CD8-positive, alpha-beta memory T cell (primary cell): ENCODE measurements at places on chromosomes 3 and 15.

- no peak for DNase-seq
Measured at GRCh38 chr3:37183375-37183831, 9.0 kb upstream of the LRRFIP2 start.

- DNase-seq: no peak
Measured at GRCh38 chr3:149258298-149258697, 36.7 kb upstream of the CP start.

DNA sequence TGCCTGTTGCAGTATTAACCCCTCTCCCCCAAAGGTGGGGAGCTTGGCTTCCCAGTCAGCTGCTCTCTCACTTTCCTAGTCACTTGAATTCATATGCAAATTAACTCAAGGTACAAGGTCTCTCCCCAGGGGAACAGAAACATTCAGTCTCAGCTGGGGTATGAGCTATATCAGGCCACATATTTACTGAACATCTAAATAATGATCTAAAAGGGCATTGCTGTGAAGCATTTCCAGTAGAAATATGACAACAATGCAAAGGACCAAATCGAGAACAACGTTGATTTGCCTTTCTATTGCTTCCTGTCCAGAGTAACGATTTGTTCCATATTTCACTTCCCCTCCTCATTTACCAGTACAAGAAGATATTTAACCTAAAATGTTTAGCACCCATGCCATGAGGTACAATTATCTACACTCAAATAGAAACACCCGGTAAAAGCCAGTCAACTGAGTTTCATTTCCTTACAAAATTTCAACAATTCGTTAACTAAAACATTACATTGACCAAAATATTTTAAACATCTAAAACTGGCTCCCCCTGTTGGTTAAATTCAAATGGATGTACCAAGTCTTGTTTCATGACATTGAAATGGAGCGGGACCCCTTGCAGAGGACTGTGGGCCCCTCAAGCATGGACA, 36.5 kb upstream of the KLHL6 start:
- DNase-seq: no peak

DNA sequence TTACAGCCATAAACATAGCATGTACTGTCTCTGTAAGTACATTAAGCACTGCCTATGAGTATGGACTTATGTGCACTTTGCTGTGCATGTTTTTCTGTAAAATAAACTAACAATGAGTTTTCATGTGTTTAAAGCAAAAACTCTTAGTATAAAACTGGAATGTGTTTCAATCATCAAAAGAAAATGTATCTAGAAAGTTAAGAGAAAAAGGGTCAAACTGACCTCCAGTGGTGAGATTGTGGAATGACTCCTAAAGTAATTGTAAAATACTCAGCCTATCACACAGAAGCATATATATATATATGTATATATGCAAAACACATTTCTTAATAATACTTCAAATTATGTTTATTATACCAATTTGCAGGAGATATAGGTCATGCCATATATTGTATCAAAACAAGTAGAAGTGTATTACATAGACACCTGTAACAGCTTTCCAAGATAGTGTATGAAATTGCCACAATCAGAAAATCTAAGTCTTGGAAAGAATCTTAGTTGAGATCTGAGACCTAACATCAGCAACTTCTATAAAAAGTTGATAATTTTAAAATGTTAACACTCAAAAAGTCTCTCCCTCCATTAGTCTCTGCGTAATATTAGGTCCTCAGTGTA, 199.6 kb downstream of the FMN1 start:
- DNase-seq: no peak

DNA sequence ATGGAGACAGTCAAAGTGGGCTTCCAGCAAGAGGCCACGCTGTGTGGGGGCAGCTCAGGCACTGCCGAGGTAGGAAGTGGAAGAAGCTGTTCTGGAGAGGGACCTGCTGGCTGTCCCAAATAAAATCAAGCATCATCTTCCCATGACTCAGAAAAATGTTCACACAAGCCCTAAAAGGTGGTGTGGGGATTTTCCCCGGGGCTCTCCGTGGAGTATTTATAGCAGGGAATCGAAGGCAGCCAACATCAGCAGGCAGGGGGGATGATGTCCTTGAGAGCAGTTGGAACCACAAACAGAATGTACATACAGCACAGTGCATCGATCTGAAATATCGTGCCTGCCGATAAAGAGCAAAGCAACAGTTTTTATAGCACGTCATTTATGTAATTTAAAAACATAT, 27.6 kb downstream of the PRR23E start:
- no peak for DNase-seq

GRCh38 chr3:22536541-22536940, 666.6 kb upstream of the UBE2E2 start:
- DNase-seq: no peak
